ENCODE measurements at places on chromosomes 2 and 18. TPM values are rescaled to one million over a fixed set of nuclear protein-coding genes. Genes with fewer than 3 reads are reported as not detected.

REG3A gene
- total RNA-seq = not detected

CASP10 gene
- 1.0 TPM for total RNA-seq

GCG gene
- not detected for total RNA-seq

GRCh38 chr2:164458792-164459191 lies 162.5 kb downstream of the GRB14 start:
- DNase-seq = no peak

DNA sequence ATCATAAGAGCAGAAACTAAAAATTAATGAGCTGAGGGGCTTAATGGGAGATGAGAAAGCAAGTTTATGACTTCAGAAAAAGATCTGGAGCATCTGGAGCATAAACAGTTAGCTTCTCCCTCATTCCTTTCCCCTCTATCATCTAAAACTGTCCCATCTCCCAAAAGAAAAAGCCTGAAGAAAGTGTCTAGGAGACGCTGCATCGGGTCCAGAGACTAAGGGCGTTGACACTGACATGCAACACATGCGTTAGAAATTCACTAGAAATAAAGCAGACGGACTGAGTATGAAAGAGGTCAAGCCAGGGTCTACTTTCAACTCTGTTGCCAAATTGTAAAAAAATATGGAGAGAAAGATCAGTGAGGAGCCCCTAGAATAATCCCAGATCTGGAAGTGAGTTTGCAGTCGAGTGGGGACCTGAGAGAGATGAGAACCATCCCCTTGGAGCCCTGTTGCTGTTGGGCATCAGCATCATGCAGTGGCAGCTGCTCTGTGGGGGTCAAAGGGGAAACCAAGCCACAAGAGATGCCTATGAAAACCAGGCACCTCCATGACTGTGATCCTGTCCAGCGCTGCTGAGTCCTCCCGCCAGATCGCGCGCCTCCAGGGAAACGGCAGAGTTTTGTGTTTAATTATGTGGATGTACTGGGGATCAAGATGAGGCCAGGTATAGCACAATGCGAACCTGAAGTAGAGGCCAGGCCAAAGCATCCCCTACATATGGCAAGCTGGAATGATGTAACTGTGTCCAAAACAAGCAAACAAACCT lies 13.9 kb downstream of the ANTXR1 start:
- no peak for DNase-seq

DNA sequence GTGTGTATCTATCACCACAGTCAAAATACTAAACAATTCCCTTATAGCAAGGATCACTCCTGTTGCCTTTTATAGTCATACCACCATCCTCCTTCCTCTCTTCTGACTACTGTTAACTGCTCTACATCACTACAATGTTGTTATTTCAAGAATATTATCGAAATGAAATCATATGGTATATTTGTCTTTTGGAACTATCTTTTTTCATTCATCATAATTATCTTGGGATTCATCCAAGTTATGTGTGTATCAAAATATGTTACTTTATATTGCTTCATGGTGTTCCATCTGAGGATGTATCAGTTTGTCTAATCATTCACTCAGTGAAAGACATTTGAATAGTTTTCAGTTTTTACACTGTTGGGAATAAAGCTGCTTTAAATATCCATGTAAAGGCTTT lies 1423.0 kb upstream of the PIK3C3 start:
- DNase-seq = no peak

- no peak for DNase-seq
Observed at GRCh38 chr18:77115192-77115953, 17.2 kb downstream of the MBP start.

DNA sequence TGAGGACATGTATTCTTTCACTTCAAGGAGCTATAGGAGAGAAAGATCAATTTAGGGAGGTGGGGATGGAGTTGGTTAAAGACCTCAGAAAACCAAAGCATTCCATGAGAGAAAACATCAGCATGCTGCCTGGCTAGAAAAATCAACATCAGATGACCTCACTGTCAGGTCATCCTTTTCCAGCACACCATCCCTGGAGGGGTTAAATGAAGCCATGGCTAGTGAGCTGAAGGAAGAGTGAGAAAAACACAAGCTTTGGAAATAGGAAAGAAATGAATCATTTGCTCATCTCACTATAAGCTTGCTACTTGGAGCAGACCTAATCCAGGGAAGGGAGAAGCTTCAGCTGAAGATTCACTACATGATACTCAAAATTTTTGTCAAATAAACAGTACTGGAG lies 109.5 kb upstream of the ITGB6 start:
- no peak for DNase-seq

- no peak for DNase-seq
Observed at GRCh38 chr2:98763209-98763951, 32.4 kb upstream of the MGAT4A start.

DNA sequence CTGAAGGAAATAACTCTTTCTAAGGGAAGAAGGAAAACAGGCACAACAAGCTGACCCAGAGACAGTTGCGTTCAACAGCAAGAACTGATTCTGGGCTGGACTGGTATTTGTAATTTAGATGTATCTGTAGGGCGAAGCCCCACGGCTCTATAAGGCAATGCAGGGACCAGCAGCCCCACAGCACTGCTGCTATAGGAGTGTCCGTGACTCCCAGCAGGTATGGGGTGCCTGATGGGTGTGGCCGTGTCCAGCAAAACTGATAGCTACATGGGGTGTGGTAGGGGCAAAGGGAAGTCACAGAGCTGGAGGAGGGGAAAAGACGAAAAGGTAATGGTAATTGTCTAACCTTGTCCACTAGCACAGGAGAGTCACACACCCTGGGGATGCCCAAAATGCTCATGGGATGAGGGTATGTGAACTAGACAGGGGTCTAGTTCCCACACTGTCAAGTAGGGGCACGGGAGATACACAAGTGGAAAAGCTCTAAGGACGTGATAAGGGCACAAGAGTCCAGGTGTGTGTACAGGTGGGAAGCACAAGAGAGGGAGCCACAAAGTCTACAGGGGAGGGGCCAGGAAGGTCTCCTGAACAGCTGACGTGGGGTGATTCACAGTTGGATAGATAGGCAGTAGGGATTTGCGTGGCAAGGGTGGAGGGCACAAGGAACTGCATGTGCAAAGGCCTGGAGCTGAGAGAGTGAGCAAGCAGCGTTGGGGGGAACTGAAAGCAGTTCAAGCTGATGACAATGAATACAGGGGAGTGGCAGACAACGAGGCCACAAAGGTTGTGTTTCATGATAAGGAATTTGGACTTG lies 48.5 kb upstream of the ASPRV1 start:
- DNase-seq = no peak
